ENCODE measurements at places on chromosomes 7 and 10.

DNA sequence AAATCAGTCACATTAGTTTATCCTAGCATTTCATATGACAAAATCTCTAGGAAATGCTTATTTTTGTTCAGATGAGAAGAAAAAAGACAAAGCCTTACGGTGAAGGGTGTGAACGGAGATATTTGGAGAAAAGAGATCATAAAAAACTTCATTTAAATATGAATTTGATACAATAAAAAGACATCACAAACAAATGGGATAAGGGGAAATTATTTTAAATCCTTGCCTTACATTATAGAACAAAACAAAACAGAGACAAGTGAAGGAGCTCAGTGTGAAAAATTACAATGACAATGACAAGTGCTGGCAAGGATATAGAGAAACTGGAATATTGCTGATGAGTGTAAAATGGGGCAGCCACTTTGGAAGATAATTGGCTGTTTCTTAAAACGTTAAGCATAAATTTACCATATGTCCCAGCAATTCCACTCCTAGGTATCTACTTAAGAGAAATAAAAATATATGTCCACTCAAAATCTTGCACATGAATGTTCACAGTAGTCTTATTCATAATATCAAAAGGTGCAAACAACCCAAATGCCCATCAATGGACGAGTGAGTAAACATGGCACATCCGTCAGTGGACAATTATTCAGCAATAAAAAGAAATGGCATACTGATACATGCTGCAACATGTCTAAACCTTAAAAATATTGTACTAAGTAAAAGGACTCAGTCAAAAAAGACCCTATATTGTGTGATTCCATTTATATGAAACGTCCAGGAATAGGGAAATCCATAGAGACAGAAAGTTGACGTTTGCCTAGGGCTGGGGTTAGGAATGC lies 66.1 kb upstream of the RAPGEF5 start:
- DNase-seq, result no peak

- no peak for DNase-seq
These were observed 8.0 kb upstream of the MBL2 start for GRCh38 chr10:52780391-52781155.

GRCh38 chr7:7443806-7444350 lies 91.8 kb downstream of the COL28A1 start:
- no peak for DNase-seq

GRCh38 chr10:3400348-3400747 lies 227.8 kb upstream of the PITRM1 start:
- DNase-seq, result no peak

DNA sequence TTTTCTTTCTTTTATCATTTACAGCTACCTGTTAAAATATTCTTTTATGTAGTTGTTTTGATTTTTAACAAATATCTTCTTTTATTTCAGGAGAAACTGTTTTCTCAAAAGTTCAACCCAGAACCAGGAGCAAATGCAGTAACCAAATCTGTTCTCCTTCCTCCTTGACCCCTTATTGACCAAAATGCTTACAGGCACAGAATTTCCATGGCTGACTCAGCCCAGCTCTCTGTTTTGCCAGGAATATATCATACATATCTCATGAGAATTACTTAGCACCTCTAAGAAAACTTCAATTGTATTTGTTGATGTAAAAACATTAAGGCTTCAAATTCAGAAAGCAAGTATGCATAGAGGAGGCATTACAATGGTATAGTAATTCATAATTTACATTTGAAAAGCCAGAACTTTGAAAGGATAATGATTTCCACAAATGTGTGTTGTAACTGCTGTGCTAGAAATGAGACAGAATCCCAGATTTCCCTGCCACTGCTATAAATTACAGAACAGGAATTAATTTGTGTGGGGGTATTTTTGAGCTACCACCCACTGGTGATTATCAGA lies 2.2 kb downstream of the GSAP start:
- DNase-seq, result no peak

DNA sequence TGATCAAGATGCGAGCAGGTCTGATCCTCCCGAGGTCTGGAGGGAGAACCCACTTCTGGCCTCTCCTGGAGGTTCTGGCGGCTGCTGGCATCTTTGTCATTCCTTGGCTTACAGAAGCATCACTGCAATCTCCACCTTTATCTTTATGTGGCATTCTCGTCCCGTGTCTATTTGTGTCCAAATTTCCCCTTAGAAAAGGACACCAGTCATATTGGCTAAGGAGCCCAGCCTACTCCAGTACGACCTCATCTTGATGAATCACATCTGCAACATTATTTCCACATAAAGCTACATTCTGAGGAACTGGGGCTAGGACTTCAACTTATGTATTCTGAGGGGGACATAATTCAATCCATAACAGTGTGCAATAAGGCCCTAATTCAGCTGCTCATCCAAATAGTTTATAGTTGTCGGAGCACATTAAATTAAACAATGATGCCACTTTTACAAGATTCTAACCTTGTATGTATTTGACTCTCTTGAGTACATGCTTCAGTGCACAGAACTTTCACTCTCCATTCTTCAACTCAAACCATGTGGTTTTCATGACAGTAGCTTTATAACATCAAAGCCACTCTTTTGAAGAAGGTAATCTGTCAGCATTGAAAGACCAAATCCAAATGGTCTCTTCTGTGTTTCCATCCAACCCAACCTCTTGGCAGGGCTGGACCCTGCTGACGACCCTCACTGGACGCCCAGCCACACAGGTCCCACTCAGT lies 86.2 kb upstream of the DDC start:
- DNase-seq, result no peak

- no peak for DNase-seq
These were observed 191.9 kb upstream of the SORCS1 start for GRCh38 chr10:107356396-107356795.

DNA sequence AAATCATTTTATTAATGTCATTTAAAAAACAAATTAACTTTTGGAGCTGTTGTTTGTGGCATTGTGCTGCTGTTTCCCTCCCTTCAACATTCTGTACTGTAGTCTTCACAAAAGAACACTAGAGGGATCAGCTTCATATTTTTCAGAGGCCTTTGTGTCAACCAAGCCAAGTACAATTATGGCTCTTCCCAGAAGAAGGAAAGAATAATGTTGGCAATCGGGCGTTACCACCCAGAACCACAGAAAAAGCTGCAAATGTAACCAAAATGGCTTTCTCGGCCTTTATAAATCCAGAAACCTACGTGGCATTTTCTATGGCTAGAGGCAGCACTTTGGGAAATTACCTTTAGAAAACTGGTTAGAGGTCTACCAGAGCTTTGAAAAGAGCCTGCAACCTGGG lies 98.8 kb upstream of the COL1A2 start:
- DNase-seq, result peak; percentile 45

GRCh38 chr7:88347090-88347489 lies 40.4 kb upstream of the STEAP4 start:
- DNase-seq, result no peak

- DNase-seq, result no peak
These were observed 60.0 kb downstream of the CHN2 start for GRCh38 chr7:29254591-29254990.

- DNase-seq, result no peak
These were observed 33.9 kb downstream of the RCC1L start for GRCh38 chr7:75039709-75040108.

DNA sequence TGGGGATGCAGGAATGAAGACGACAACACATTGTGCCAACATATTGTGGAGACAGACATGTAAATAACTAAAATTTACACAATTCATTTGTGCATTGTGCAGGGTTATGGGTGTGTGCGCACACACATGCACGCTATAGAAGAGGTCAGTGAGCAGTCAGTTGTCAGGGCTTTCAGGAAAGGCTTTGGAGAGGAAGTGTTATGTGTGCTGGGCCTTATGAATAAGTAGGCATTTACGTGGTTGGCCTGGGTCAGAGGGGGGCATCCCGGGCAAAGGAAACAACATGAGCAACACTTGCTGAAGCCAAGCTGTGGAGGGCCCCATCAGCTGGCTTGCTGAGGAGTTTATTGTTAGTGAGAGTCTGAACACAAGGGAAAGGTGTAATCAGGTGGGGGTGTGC lies 4.1 kb downstream of the PRXL2A start:
- no peak for DNase-seq

DNA sequence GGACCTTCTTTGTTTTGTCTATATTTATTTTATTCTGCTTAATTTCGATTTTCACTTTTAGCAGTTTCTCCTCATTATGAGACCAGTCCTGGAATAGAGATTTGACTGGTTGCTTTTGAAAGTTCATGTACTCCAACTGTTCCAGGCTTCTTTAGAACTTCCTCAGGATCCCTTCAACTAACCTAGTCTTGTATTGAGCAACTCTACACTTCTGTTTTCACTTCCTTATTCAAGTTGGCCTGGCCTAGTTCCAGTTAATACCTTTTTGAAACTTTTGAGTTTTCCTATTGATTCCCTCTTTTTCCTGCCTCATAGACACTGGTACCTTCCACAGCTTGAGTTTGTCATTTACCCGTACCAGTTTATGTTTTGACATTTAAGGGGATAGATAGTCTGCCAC lies 421.7 kb downstream of the ATRNL1 start:
- no peak for DNase-seq

DNA sequence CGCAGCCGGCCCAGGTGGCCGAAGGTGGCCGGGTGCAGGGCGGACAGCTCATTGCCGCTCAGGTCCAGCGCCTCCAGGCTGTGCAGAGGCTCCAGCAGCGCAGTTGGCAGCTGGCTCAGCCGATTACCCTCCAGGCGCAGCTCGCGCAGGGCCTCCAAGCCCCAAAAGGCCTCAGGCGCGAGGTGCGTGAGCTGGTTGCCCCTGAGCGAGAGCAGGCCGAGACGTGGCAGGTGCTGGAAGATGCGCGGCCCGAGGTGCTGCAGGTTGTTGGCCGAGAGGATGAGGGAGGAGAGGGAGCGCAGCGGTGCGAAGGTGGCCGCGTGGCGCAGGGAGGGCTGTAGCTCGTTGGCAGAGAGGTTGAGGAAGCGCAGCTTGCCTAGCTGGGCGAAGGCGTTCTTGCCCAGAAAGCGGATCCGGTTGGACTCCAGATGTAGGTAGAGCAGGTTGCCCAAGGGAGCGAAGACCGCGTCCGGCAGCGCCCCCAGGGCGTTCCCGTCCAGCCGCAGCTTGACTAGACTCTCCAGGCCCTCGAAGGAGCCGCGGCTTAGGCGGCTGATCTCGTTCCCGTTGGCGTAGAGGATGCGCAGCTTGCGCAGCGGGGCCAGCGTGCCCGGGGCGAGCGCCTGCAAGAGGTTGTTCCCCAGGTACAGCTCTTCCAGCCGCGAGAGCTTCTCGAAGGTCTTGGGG lies 923 bp downstream of the TRIL start:
- no peak for DNase-seq
